Stimulated activated CD4-positive, alpha-beta T cell treated with anti-CD3 and anti-CD28 coated beads, Interleukin-2, amount 100 ng/mL, for 48 hours (primary cell): ENCODE measurements at places on chromosomes 11 and 22.

DNA sequence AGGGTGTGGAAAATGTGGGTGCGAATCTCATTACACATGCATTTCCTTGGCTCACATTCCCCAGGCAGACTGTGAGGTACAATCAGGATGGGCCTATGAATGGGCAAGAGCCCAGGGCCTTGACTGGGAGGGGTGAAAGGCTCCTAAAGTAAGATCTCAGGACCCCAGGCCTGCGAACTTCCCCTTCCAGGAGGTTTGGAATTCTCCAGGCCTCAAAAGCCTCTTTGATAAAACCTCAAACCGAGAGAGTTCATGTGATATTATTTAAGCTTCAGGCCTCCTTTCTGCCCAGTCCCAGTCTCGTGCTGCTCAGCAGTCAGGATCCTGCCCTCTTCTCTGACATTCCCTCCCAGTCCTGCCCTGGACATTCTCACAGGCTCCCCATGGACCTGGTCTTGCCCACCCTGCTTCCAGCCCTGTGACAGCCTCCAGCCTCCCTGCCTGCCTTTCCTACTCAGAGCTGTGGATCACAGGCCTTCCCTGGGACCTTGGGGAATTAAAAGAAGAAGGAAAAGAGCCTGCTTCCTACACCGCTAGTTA lies 37.3 kb upstream of the TEAD1 start:
- no peak for DNase-seq

DNA sequence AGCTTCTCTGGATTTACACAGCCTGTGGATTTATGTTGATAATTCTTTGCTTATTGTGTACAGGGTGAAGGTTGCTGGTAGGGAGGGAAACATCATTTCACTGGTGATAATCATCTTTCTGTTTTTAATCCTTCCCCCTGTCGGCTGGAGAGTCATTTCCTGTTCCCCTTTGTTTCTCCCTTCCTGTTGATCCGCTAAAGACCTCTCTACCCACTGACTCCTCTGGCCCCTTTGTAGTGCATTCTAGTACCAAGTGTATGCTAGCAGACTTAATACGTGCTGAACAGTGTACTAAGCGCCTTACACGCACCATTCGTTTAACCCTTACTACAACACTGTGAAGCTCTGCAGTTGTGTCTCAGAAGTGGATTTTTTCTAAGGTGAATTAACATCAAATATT lies 19.0 kb upstream of the OR9Q1 start:
- DNase-seq = no peak

GRCh38 chr22:32758866-32759385 lies 42.6 kb upstream of the TIMP3 start:
- DNase-seq = no peak

GRCh38 chr22:42931421-42932196 lies 74.5 kb upstream of the ARFGAP3 start:
- no peak for DNase-seq

- no peak for DNase-seq
Measured at GRCh38 chr11:3907590-3907989, 52.1 kb downstream of the STIM1 start.

- no peak for DNase-seq
Measured at GRCh38 chr11:76269247-76269646, 62.9 kb upstream of the WNT11 start.

- DNase-seq = no peak
Measured at GRCh38 chr11:96309016-96309642, 33.9 kb downstream of the MAML2 start.
